ENCODE measurements at places on chromosomes 3 and 15.
A peak's percentile ranks its signal among the peaks of the same experiment; 100 is the strongest.

GRCh38 chr15:39511916-39512260 lies 69.0 kb upstream of the THBS1 start:
- no peak for DNase-seq

DNA sequence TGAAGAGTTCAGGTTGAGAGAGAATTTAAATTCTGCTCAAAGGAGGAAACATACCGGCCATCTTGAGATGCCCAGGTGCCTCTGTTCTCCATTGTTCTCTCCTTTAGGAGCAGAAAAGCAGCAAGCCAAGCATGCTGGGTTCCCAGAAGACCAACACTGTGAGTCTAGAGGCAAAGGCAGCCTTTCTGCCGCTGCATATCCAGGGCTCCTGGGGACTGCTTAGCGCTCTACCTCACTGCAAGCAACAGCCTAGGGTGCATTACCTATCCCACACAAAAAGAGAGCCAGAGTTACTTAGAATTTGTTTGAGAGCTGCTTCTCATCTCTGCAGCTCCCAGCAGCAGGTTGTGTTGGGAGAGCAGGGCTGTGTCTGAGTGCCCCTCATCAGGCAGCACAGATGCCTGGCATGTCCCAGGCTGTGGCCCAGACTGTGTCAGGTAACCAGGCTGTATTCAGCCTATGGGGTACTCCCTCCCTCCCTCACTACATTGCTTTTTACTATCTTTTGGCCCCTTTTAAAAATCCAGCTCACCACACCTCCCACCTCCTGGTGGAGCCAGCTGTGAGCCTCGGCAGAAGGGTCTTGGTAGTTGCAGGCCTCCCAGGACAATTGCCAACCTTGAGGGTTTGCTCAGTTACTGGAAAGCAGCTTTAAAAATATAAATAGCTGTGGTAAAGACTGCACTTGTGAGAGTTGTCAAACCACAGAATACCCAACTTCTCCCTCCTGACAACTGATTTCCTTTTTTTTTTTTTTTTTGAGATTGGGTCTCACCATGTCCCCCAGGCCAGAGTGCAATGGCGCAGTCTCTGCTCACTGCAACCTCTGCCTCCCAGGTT lies 30.2 kb downstream of the BCL2L10 start:
- no peak for DNase-seq

DNA sequence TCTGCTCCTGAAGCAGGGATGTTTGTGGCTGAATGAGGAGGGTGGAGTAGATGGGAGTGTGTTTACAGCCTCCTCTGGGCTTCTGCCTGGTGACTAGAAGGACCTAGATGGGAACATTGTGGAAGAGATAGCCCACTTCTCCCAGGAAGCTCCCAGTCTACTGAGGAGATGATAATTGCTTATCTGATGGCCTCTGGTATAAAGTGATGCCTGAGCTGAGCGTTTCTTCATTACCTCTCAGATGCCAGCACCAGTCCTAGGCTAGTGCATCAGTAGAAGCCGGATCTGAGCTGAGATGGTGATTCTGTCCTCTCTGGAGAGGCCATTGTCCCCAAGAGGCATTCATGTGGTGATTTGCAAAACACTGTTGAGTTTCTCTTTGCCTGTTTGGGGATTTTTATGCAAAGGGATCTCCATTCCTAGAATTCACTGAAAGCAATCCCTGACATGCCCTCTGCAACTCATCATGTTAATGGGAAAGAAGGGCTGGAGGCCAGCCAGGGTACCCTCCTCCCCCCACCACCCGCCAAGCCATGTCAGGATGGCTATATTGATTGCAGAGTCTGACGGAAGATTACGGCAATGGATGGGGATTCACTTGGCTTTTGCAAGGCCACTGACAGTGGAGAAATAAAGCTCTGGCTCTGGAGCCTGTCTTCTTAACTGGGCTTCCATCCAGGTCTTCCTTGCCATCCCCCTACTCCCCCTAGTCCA lies 166.4 kb upstream of the ROPN1 start:
- no peak for DNase-seq

DNA sequence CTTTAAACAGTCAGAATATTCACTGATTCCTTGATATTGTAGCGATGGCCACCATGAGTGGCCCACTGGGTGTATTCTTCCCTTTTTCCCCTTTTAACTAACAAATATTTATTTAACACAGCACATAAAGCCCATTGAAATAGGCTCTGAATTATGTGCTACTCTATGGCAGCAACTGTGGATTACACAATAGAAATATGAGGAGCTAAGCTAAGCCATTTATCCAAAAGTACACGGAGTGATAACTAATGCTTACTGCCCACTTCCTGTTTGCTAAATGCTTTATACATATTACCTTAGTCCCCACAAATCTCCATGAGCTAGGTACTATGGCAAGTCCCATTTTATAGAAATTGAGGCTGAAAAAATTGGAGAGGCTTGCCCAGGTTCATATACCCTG lies 17.9 kb downstream of the ILDR1 start:
- DNase-seq: no peak

GRCh38 chr15:77603611-77604336 lies 28.9 kb downstream of the LINGO1 start:
- no peak for DNase-seq

DNA sequence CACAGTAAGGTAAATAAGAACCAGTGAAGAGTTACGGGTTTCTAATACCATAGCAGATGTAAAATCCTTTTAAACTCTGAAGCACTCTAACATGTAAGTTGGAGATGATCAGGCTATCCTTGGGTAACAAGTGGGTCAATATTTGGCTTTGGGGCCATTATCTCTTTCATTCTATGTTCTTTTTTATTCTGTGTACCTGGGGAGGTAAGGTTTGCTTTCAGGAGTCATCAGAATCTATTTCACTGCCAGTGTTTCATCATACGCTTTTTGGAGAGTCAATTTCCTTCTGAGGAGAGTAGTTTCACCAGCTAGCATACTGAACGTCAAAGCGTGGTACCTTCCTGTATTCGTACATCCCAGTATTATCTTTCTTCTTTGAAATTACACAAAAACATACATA lies 166.5 kb downstream of the GMNC start:
- no peak for DNase-seq

DNA sequence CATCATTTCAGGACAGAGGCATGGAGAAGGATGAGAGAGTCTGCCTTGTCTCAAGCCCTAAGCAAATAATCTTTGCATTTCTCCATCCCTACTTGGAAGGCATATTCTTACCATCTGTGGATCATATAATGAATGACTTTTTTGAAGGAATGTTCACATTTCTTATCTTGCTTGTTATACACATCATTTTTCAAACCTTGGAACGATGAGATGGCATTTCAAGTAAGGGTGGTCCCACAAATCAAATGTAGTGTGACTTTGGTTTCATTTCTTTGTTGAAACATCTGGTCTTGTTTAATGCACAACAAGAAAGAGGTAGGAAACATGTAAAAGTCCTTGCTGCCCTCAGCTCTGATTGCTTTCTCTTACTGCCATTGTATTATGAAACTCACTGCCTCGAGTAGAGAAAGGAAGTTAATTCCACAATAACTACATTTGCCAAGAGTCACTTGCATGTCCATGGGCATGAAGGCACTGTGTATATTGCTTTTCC lies 32.1 kb downstream of the RBMS3 start:
- no peak for DNase-seq

GRCh38 chr3:27160146-27160545 lies 209.0 kb downstream of the NEK10 start:
- DNase-seq: no peak

- no peak for DNase-seq
Measured at GRCh38 chr3:30440880-30441279, 165.5 kb upstream of the TGFBR2 start.

DNA sequence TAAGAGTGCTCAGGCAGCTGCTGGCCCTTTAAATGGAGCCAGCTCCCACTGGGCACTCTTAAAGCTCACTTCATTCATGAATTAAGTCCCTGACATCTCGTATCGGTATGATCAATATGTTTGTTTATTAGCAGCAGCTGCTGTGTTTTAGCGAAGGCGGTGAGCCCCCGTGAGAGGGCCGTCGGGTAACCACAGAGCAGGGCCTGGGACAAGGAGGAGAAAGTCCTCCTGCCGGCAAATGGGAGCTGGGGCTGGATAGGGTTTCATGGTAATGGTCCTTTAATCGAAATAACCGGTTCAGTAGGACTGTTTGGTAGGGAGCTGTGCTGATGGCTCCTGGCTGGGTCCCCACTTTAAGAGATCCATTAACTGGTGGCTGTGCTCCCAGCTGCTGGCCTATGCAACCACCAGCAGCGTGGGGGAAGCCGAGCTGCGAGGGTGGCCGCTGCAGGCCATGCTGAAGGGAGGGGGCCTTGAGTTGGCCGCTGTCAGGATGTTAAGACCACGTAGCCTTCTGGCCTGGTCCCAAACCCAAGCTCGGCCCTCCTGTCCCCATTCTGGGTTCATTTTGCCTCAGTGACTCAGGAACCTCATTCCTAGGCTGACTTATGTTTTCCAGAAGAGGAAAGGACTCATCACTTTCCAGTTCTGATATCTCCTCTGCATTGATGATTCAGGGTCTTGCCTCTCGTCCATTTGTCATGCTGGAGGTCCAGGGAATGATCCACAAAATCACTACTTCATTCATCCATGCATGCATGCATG lies 67.6 kb upstream of the NTRK3 start:
- DNase-seq: no peak

- no peak for DNase-seq
Measured at GRCh38 chr3:183545708-183546107, 9.8 kb downstream of the KLHL6 start.

DNA sequence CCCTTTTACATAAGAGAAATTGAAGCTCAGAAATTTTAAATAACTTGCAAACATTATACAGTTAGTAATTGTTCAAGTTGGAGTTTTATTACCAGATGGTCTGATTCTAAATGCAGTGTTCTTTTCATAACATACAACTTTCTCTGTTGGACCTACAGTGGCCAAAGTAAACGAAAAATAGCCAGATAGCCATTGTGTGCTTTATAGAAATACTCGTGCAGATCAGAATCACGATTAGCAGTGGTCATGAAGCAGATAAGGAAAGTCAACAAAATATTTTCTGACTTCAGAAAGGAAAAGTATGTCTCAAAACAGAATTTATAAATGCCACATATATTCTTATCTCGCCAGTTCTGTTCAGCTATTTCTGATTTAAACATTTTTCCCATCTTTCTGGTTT lies 436.9 kb downstream of the CNTN6 start:
- DNase-seq: no peak

- DNase-seq: no peak
Measured at GRCh38 chr3:121803771-121804320, 31.0 kb downstream of the IQCB1 start.

GRCh38 chr3:36919439-36920160 lies 25.3 kb downstream of the TRANK1 start:
- DNase-seq: no peak

GRCh38 chr3:150376001-150376848 lies 31.9 kb upstream of the TSC22D2 start:
- no peak for DNase-seq

DNA sequence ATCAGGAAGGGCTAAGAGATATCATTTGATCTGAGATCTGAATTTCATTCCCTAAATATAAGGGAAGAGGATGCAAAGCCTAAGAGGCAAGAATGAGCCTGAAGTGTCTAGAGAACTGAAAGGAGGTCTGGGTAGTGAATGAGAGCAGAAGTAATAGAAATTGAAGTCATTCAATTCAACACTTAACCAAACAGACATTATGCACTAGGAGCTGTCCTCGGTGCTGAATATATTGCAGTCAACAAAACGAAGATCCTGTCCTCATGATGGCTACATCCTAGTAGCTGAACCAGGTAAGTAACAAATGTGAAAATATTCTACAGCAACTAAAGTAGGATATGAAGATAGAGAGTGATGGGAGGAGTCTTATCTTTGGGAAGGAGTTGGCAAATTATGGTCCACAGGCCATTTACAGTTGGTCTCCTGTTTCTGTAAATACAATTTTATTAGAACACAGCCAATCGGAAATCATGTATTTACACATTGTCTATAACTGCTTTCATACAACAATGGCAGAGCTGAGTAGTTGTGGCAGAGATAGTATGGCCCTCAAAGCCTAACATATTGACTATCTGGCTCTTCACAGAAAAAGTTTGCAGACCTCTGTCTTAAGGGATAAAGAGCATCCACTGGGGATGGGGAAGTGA lies 192.9 kb upstream of the CADPS start:
- DNase-seq: peak; percentile 2

- DNase-seq: no peak
Measured at GRCh38 chr3:124041553-124041952, 49.6 kb upstream of the ROPN1 start.

- DNase-seq: no peak
Measured at GRCh38 chr3:56702490-56703315, 19.6 kb upstream of the TASOR start.

- DNase-seq: no peak
Measured at GRCh38 chr3:69906351-69906966, 93.1 kb upstream of the SAMMSON start.

DNA sequence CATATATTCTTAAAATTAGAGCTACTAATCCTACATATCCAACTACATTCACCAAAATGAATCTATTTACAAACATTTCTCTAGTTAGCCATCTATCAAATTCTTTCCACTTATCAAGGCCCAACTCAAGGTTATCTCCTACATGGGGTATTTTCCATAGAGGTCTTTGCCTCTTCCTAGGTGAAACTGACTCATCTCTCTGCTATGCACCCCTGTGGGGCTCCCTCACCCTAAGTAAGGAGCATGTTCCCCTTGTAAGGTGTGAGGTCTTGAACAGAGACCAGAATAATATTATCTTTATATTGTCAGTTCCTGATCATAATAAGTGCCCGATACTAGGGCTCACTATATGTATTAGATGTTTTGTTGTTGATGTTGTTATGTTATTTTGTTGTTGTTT lies 74.6 kb upstream of the TSC22D2 start:
- no peak for DNase-seq

DNA sequence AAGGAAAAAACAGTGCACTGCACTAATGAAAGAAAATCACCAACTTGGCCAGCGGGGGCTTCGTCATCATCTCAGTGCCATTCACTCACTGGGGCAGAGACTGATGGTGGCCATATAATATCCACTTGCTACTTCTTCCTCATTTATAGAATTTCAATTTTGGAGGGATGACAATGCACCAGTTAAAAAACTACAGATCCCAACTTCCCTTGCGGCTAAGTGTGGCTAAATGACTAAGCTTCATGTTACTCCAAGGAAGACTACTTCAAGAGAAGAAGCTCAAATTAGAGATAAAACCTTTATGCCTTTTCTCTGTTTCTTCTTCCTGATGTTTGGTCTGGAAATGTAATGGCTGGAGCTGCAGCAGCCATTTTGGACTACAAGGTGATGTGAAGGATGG lies 38.8 kb downstream of the NGLY1 start:
- DNase-seq: no peak

DNA sequence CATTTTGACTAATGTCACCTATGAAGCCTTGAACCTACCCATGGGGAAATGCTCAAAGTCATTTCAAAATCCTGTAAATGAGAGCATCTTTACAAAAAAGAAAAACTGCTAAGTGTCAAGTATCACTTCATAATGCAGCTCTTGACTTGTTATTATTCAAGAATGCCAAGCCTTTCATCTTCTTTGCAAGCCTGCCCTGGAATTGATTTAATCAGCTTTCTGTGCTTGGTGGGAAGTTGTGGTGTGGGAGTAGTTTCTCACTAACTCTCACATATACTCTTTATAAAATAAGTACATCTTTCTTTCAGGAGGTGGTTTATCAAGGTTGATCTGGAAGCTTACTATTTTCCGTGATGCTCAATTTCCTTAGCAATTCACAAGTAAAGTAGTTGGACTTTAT lies 43.6 kb downstream of the RYR3 start:
- DNase-seq: no peak
